CD14-positive monocyte (primary cell): ENCODE measurements at places on chromosomes 4 and X.

DNA sequence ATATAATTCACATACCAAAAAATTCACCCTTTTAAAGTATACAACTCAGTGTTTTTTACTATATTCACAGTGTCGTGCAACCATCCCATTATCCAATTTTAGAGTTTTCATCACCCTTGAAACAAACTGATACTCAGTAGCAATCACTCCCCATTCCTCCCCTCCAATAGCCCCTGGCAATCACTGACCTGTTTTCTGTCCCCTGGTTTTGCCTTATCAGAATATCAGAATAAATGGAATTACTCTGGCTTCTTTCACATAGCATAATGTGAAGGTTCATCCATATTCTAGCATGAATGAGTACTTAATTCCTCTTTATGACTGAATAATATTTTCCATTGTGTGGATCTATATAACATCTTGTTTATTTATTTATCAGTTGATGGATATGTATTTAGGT, 153.2 kb downstream of the AASDH start:
- DNase-seq = no peak

- DNase-seq = peak; percentile 80
These were observed 76.2 kb upstream of the CD99 start for GRCh38 chrX:2614911-2615310.

- DNase-seq = no peak
These were observed 107.8 kb downstream of the EFNB1 start for GRCh38 chrX:68936608-68937007.

DNA sequence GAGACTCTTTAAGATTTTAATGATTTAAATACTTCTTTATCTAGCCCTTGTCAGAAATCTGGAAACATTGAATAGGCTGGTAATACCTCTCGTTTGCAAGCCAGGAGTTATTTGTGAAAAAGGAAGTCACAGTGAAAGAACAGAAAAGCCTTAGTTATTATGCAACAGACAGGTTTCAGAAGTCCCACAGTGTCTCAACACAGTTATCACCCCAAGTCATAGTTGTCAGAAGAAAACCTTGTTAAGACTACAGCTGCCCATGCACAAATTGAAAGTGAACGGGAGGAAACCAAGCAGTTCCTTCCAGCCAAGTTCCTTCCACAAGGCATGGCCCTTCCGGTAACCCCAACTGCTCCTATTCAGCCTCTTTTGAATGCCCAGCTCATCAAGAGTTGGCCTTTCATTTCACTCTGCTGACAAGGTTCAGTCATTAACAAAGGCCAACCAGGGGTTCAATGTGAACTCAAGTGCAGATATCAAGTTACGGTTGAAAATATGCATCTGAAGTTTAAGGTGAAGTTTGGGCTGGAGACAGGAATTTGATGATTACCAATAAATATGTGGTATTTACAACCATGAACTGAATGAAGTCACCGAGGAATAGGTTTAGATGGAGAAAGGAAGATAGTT, 15.6 kb downstream of the ALPK1 start:
- peak; percentile 67 for DNase-seq
